ENCODE measurements at places on chromosomes 2 and 18. TPM values are rescaled to one million over a fixed set of nuclear protein-coding genes. Genes with fewer than 3 reads are reported as not detected.

PAX8 gene
- 1.2 TPM for total RNA-seq

EGR4 gene
- not detected for total RNA-seq

CHRND gene
- not detected for total RNA-seq

SLC23A3 gene
- 3.4 TPM for total RNA-seq

LRP1B gene
- 0.09 TPM for total RNA-seq

CASP10 gene
- 26.7 TPM for total RNA-seq

LYPD6B gene
- total RNA-seq = 2.0 TPM

TXNDC2 gene
- total RNA-seq = 0.12 TPM

All from lower lobe of right lung (tissue), 2 donors.